ENCODE measurements at places on chromosomes 7 and 10.

GRCh38 chr10:8691498-8692017, 637.1 kb downstream of the GATA3 start:
- no peak for DNase-seq

GRCh38 chr10:43453266-43453831, 16.4 kb downstream of the ZNF487 start:
- no peak for DNase-seq

GRCh38 chr7:30286749-30287148, 2.4 kb downstream of the ZNRF2 start:
- DNase-seq, result no peak

- no peak for DNase-seq
Measured at GRCh38 chr10:21624951-21625350, 90.9 kb downstream of the MLLT10 start.

DNA sequence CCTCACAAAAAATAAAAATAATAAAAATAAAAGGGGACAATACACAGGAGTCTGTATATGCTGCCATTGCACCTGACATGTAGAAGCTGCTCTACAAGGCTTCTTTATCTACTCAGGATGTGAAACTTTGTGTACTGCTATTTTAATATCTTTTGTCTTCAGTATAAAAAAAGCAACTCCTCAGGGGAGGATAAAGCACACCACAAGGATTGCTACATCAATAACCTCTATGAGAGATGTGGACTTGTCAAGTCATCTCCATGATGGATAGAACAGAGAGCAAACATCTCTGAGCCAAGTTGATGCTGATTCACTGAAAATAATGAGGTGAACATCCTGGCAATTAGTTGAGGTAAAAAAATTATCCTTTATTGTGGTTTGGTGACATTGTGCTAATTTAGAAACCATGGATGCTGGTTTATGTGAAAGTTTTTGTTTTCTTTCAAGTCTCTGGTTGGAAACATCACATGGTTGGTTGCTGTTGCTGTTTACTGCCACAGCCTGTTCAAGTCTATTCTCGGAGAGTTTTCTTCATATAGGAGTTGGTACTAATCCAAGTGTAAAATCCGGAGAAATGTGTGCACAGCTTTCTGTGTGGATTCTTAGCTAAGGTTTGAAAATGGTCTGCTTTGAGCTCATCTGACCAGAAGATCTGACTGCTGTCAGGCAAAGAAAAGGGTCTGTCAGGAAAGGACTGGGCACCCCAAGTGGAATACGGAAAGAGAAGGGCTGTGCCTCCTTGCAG, 1.5 kb upstream of the HECW1 start:
- DNase-seq, result no peak

GRCh38 chr10:72062382-72062781, 26.0 kb downstream of the SPOCK2 start:
- DNase-seq, result no peak

DNA sequence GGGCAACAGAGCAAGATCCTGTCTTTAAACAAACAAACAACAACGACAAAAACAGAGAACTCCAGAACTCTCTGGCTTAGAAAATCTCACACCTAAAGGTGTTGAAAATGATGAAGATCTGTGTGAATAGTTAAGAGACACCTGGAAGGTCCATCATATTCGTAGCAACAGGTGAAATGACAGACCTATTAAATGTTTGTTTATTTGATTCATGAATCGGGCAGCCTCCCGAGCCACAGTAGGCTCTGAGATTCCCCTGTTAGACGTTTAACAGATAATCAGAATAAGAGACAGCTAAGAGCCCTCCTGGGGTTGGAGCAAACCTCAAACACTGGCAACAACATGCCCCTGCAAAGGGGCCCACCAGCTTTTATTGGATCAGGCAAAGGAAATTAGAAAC, 103.7 kb downstream of the LCOR start:
- no peak for DNase-seq

- no peak for DNase-seq
Measured at GRCh38 chr7:115032715-115033703, 111.1 kb downstream of the MDFIC start.

GRCh38 chr7:108078211-108078673, 51.9 kb downstream of the LAMB4 start:
- DNase-seq, result no peak

- no peak for DNase-seq
Measured at GRCh38 chr10:100662067-100662466, 83.3 kb upstream of the PAX2 start.

DNA sequence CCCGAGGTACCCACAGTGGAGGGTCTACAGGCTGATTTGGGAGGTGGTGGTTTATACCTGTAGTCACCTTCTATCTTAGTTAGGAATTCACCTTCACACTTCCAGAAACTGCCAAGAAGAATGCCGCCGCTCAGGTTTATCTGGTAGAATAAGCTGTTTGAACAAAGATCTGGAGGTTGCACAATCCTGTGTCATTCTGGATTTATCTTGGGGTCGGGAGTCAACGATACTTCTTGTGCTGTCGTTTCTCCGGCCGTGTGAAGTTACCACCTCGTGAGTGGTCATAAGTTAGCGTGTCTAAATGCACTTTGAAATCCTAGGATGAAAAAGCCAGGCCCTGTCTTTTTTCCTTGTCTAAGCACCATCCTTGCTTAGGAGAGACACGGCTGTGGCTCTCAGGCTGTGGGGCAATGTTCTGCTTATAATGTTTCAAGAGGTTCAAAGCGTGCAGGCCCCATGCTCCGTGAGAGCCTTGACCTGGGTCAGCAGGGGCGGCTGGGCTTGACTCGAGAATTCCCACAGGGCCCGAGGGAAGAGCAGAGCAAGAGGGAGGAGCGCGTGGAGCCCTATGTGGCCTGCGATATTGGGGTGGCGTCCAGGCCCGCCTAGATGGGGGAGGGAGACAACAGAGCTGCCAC, 35.5 kb downstream of the GRIFIN start:
- no peak for DNase-seq

GRCh38 chr10:84193846-84194423, 402 bp upstream of the CDHR1 start:
- DNase-seq, result no peak

GRCh38 chr10:76784076-76784475, 853.5 kb downstream of the KCNMA1 start:
- DNase-seq, result no peak

DNA sequence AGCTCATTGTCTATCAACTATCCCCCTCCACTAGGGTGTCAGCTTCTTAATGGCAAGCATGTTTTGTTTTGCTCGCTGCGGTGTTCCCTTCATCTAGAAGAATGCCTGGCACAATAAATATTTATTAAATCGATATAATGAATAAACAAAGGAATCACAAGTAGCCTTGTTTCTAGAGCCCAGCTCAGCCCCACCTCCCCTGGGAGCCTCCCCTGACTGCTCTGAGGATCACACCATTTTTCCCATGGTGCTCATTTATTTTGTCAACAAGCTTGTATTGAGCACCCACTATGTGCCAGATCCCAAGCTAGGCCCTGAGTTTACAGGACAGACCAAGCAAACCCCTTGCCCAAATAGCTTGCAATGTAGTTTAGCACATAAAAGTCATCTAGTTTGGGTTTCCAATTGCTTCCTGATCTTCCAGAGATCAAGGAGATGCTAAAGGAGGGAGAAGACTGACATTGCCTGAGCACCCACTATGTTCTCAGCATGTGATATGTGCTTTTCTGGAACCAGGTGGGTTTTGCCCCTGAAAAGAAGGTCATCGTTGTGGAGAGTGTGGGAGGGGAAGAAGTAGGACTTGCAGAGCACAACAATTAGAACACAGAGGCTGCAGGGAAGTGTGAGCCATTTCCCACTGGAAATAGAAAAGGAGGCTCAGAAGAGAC, 42.3 kb upstream of the GPAM start:
- no peak for DNase-seq

DNA sequence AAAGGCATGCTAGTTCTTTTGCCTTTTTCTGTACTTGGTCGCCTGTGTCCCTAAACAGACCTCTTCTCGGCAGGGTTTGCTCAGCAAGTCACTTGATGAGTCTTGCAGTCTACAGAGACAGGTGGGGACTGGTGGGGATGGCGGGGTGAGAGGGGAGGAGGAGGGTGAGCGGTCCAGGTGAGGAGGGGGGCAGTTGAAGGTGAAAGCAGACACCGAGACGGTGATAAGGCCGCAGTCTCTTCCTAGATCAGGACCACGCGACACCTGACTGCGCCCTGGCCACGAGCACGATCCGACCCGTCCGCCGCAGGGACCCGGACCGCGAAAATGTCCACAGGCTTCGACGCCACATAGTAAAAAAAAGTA, 566 bp downstream of the ASNS start:
- no peak for DNase-seq

DNA sequence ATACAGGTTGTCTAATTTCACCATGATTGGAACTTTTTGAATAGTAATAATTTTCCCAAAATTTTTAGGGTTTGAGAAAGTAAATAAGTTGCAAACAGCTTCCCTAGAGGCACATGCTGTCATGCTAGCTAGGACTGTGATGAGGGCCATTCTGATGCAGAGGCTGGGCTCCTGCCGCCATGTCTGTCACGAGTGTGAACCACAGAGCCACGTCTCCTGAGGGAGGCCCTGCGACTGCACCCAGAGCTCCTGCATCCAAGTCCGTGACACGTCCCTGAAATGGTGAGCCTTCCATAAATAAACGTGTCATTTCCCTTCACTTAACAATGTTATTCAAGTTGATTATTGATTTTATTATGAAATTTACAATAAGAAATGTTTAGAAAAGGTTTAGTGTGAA, 40.0 kb downstream of the C10orf120 start:
- DNase-seq, result no peak

GRCh38 chr10:70996549-70996948, 108.2 kb upstream of the PCBD1 start:
- no peak for DNase-seq

GRCh38 chr10:80579849-80580637, 42.3 kb downstream of the SH2D4B start:
- DNase-seq, result peak; percentile 64

GRCh38 chr7:25894902-25895791, 256.9 kb upstream of the NFE2L3 start:
- DNase-seq, result peak; percentile 17

- no peak for DNase-seq
Measured at GRCh38 chr10:24871011-24871935, 81.1 kb downstream of the PRTFDC1 start.
